ENCODE measurements at places on chromosomes 4 and X. TPM values are rescaled to one million over a fixed set of nuclear protein-coding genes. Genes with fewer than 3 reads are reported as not detected.
A peak's percentile ranks its signal among the peaks of the same experiment; 100 is the strongest.

GRCh38 chrX:128518508-128518907, 466.3 kb upstream of the ACTRT1 start:
- no peaks in the 10 kb centered on the region for H3K4me1 ChIP-seq

GRCh38 chrX:132876523-132877338, 81.7 kb downstream of the HS6ST2 start:
- H3K27me3 ChIP-seq: no peaks in the 10 kb centered on the region
- H3K27ac ChIP-seq: no peak overlapping the region
- H3K4me1 ChIP-seq: peaks cover 24% of the 10 kb centered on the region
- no peak overlapping the region for H3K4me3 ChIP-seq

DNA sequence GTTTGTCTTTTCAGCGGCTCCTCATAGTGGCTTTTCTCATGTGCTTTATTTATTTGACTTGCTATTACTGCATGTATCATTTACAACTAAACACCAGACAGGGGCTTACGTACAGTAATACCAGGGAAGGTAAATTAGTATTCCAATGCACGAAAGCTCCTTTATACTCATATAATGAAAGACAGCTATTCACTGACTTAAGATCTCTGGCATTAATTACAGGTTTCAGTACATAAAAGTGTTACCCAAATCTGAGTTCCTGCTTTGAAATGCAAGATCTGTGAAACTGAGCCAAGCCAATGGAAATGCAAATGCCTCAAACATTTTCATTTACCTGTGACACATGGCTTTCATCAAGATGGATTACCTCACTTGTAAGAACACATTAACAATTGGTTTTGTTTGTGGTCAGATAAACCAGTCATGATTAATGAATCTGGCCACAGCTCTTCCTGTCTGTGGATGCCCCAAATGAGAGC, 107.2 kb downstream of the ANAPC4 start:
- H3K27ac ChIP-seq: no peak overlapping the region
- no peak overlapping the region for H3K4me3 ChIP-seq
- no peak for DNase-seq
- H3K36me3 ChIP-seq: no peaks in the 10 kb centered on the region

GRCh38 chr4:168119100-168119499, 26.8 kb downstream of the ANXA10 start:
- no peaks in the 10 kb centered on the region for H3K4me1 ChIP-seq
- H3K4me3 ChIP-seq: no peak overlapping the region
- H3K27ac ChIP-seq: no peak overlapping the region
- H3K27me3 ChIP-seq: no peaks in the 10 kb centered on the region

GRCh38 chr4:18935659-18936345, 914.2 kb upstream of the LCORL start:
- H3K27ac ChIP-seq: no peak overlapping the region
- H3K4me3 ChIP-seq: no peak overlapping the region
- H3K36me3 ChIP-seq: no peaks in the 10 kb centered on the region
- no peak for DNase-seq
- H3K4me1 ChIP-seq: no peaks in the 10 kb centered on the region

DNA sequence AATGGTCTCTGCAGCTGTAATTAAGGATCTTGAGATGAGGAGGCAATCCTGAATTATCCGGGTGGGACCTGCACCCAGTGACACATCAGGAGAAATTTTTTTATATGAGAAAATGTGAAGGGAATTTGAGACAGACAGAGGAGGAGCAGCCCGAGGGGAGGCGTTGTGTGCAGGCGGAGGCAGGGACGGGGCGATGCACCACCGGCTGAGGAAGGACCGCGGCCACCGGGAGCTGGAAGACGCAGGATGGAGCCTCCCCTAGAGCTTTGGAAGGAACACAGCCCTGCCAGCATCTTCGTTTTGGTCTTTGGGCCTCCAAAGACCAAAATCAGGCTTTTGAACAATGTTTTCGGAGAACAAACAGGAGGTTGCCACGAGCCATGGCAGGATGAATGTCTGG, 85.0 kb upstream of the ADRA2C start:
- H3K4me1 ChIP-seq: no peaks in the 10 kb centered on the region
- H3K27me3 ChIP-seq: no peaks in the 10 kb centered on the region
- no peak overlapping the region for H3K4me3 ChIP-seq
- no peak for DNase-seq
- H3K27ac ChIP-seq: no peak overlapping the region

- H3K4me3 ChIP-seq: no peak overlapping the region
- no peaks in the 10 kb centered on the region for H3K27me3 ChIP-seq
- no peak overlapping the region for H3K27ac ChIP-seq
- no peaks in the 10 kb centered on the region for H3K36me3 ChIP-seq
Observed at GRCh38 chr4:8739820-8740665, 131.6 kb downstream of the HMX1 start.

DNA sequence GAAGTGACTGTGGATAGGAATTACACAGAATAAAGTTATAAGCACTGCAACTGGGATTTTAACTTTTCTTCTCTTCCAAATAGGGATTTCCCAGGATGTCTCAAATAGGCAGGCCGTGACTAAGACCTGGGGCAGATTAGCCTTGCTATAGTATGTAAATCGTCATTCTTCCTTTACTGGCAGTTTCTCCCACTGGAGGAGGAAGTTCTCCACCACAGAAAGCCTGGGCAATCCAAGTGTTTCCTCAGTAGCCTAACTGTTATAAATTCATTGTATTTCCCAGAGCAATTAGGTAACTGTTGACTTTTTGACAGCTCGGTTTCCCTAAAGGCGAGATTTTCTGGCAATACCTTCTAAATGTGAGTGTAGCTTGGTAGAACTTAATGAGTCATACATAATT, at the start of gene TNIP3:
TSS of gene TNIP3 (minus strand) at position 31 of the 400 bp plus-strand sequence. CDS start 196 bp downstream, outside the sequence.
- H3K27ac ChIP-seq: no peak within 1 kb of the TSS
- DNase-seq: no peak
- H3K36me3 ChIP-seq: no peaks in the 10 kb centered on the region
- no peak within 1 kb of the TSS for H3K4me3 ChIP-seq
- no peaks in the 10 kb centered on the region for H3K4me1 ChIP-seq
- no peaks in the 10 kb centered on the region for H3K27me3 ChIP-seq

GRCh38 chr4:77771566-77771965, 47.6 kb downstream of the CNOT6L start:
- DNase-seq: no peak
- no peak overlapping the region for H3K27ac ChIP-seq
- no peak overlapping the region for H3K4me3 ChIP-seq
- H3K27me3 ChIP-seq: no peaks in the 10 kb centered on the region
- no peaks in the 10 kb centered on the region for H3K36me3 ChIP-seq

DNA sequence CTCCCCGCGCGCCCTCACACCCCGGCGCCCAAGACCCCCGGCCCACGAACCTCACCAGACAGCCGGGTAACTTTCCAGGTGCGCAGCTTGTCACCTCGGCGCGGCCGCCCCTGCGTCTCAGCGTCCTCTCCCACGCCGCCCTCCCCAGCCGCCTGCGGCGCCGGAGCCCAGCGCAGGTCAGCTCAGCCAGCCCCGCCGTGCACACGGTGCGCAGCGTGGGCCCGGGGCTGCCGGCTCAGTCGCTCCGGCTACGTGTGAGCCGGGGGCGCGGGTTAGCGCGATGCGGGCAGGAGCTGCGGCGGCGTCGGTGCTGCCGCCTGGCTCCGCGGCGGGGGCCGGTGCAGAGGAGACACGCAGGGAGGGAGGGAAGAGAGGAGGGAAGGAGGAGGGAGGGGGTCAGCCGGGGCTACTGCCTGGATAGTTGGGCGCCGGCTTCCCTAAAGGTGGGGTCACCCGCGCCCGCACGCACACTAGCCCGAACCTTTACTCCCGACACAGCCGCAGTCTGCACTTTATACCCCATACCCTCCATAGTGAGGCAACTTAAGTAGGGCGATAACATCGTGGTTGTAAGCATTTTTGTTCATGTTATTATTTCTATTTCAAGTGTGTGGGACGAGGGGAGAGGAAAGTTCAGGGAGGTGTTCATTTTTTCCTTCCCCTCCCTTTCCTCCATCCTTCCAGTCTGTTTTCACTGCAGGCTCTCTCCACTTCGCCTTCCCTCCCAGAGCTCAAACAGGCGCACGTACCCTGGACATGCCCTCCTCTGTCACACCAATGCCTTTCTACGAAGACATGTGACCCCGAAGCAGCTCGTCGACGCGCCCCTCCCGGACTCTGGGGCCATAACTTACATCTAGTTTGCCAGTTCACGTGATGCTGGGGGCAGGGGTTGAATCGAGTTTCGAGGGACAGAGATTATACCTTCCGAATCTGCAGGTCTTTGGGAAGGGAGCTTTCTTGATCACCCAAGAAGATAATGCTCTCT, at the start of gene PRKG2:
TSS of gene PRKG2 (minus strand) at position 342 of the 988 bp plus-strand sequence. CDS start 10,175 bp downstream, outside the sequence.
- H3K4me1 ChIP-seq: no peaks in the 10 kb centered on the region
- no peak for DNase-seq
- no peak within 1 kb of the TSS for H3K4me3 ChIP-seq
- H3K36me3 ChIP-seq: no peaks in the 10 kb centered on the region
- H3K27ac ChIP-seq: no peak within 1 kb of the TSS

DNA sequence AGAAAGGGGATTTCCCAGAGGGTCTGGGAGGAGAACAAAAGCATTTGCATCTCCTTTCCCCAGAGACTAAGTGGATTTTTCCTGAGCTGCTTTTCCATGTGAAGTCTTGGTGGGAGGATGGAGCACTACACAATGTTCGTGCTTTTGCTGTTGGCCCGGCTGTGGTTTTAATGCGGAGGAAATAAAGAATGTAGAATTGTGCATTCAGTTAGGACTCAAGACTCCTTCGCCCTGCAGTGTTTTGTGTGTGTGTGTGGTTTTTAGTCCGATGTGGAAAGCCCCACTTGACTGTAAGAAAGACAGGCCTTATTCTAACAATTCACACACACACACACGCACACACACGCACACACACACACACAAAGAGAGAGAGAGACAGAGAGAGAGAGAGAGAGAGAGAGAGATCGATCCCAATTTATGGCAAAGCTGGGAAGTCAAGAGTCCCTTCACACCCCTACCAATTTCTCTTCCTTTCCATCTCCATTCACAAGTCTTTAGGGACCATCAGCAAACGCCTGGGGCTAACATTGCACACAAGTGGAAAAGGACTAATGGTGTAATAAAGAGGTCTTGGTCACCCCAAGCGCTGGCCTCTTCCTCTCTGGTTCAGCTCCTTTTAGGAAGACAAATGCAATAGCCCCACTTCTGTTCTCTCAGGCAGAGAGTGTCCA, 44.2 kb downstream of the CLDN34 start:
- no peak overlapping the region for H3K4me3 ChIP-seq
- H3K36me3 ChIP-seq: no peaks in the 10 kb centered on the region
- peaks cover 5% of the 10 kb centered on the region for H3K4me1 ChIP-seq
- no peak for DNase-seq
- no peaks in the 10 kb centered on the region for H3K27me3 ChIP-seq
- no peak overlapping the region for H3K27ac ChIP-seq

GRCh38 chr4:139469216-139469615, 15.3 kb downstream of the RAB33B start:
- no peak for DNase-seq
- H3K27me3 ChIP-seq: no peaks in the 10 kb centered on the region
- H3K4me1 ChIP-seq: no peaks in the 10 kb centered on the region

- H3K4me3 ChIP-seq: no peak overlapping the region
- no peak overlapping the region for H3K27ac ChIP-seq
- DNase-seq: no peak
- H3K36me3 ChIP-seq: no peaks in the 10 kb centered on the region
- H3K4me1 ChIP-seq: no peaks in the 10 kb centered on the region
- no peaks in the 10 kb centered on the region for H3K27me3 ChIP-seq
Observed at GRCh38 chr4:112029771-112030171, 115.5 kb upstream of the FAM241A start.

GRCh38 chr4:37279894-37280592, 35.5 kb downstream of the NWD2 start:
- no peak overlapping the region for H3K27ac ChIP-seq
- DNase-seq: peak; percentile 33
- peaks cover 13% of the 10 kb centered on the region for H3K4me1 ChIP-seq
- H3K27me3 ChIP-seq: no peaks in the 10 kb centered on the region
- no peak overlapping the region for H3K4me3 ChIP-seq

NKRF gene
- 22.8 TPM for total RNA-seq

PRKX gene
- 26.7 TPM for total RNA-seq

RADX gene
- 8.0 TPM for total RNA-seq

BRS3 gene
- total RNA-seq: not detected

CRMP1 gene
- not detected for total RNA-seq

ABCB7 gene
- total RNA-seq: 24.6 TPM

GAGE2A gene
- 0.52 TPM for total RNA-seq

All from HCT116 (cell line).